SK-N-MC (cell line): ENCODE measurements at places on chromosomes 1 and 21.

- no peak for DNase-seq
Observed at GRCh38 chr21:44006017-44006619, 6.0 kb upstream of the TRAPPC10 start.

DNA sequence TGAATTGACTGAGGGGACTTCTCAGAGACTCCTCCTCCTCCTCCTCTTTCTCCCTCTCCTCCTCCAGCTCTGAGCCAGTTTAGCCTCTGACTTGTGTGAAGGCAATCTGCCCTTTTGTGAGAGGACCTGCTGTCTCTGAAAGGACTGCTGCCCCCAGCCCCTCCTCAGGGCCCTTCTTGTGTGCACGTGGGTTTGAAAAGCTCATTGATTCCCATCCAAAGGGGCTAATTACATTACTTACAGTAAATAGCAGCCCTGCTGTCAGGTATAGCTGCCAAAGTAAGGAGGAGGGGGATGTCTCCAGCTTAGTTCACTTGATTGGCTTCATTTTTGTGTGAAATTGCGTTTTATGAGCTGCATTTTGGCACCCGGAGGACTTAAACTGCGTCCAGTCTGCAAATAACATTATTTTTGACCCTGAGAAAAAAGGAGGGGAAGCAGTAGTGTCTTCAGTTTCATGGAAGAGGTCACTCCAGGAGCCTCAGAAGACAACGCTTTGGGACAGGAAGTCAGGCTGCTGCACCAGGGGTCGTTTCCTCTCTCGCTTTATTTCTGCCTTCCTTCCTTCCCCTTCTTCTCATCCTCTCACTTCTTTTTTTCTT is 1.8 kb upstream of the LHX9 start:
- DNase-seq: no peak

DNA sequence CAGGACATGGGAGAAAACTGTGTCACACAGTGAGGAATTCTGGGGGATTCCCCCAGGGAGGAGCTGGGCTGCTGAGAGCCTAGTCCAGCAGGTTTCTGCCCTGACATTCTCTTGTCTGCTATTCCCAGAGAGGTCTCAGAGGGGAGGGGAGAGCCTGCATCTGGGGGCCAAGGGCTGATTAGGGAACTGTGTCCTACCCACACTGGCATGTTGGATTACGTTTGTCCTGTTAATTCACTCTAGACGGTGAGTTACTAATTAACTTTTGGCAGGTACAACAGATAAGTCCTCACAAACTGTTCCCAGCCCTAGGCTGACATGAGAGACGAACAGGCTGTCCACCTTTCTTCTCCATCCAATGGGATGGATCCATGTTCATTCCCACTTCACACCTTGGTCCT is 2.6 kb upstream of the SH3BGRL3 start:
- no peak for DNase-seq

GRCh38 chr1:111733992-111734341 is 5.2 kb downstream of the INKA2 start:
- no peak for DNase-seq

GRCh38 chr21:36890086-36890485 is 76.4 kb downstream of the HLCS start:
- no peak for DNase-seq

DNA sequence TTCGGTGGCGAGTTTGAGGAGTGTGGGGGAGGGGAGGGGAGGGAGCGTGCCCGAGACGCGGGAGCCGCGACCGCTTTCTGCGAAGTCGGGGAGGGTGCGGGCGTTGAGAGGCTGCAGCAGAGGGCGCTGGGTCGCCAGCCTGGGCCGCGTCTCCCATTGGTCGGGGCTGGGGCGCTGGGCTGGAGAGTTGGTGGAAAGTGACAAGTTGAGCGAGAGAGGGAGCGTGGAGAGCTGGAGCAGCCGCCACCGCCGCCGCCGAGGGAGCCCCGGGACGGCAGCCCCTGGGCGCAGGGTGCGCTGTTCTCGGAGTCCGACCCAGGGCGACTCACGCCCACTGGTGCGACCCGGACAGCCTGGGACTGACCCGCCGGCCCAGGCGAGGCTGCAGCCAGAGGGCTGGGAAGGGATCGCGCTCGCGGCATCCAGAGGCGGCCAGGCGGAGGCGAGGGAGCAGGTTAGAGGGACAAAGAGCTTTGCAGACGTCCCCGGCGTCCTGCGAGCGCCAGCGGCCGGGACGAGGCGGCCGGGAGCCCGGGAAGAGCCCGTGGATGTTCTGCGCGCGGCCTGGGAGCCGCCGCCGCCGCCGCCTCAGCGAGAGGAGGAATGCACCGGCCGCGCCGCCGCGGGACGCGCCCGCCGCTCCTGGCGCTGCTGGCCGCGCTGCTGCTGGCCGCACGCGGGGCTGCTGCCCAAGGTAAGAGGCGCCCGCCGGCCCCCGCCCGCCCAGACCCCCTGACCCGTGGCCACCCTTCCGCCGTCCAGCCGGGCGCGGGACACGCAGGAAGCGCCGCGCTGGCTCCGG is at the start of gene ROR1:
Gene ROR1, plus strand, starts transcription at position 203 of the 802 bp plus-strand sequence.
- no peak for DNase-seq

DNA sequence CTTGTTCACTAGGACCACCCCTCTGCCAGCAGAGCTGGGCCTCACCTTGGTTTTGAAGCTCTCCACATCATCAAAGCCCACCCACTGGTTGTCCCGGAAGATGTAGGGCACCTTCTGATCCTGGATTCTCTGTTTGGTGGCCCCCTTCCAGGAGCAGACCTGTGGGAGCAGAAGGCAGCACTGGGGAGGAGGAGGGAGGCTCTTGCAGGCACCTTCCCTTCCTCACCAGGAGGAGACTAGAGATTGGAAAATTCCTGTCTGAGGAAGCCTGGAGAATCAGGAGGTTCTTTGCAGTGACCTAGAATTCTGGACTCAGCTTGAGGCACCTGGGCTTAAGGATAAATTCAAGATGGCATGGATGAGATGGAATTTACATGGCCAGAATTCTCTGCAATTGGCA is 10.3 kb downstream of the CHIT1 start:
- no peak for DNase-seq

DNA sequence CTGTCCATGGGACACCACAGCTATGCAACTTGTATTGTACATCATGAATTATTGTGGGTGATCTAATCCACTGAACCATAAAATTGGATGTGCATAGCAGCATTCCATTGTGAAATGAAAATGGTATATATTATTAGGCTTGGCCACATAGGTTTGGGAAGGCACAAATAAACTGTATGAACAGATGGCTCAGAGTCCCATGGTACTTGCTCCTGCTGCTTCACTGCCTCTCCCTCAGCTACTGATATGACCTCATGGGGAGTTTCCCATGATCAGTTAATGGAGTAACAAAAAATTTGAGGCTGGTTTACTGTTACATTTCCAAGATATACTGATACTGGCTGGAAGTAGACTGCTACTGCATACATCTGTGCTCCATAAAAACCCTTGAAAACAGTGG is 152.7 kb upstream of the NEGR1 start:
- DNase-seq: no peak

DNA sequence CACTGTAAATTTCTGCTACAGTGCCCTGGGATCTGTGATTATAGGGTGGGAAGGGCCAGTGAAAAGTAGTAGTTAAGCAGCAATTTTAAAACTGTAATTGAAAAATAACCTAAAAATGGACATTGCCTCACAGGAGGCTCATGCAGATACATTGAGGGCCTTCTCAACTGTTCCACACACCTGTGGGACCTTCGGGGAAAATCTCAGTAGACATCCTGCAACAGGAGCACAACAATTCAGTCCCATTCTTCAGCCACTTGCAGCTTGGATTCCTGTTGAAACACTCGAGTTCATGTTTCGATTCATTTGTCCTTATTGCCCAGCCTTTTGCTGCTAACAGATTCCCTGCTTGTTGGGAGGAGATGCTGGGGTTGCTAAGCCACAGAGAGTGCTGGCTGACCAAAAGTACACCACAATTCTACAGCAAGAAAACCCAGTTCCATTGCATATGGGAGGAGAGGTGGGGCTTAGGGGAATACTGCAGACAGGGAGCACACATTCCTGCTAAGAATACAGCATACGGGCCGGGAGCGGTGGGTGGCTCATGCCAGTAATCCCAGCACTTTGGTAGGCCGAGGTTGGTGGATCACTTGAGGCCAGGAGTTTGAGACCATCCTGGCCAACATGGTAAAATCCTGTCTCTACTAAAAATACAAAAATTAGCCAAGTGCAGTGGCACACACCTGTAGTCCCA is 4.5 kb downstream of the TMCC2 start:
- no peak for DNase-seq

- DNase-seq: no peak
Observed at GRCh38 chr1:153360592-153361479, 3.2 kb downstream of the S100A9 start.
